Purkinje cell (primary cell): ENCODE measurements at places on chromosomes 4 and X. TPM values are rescaled to one million over a fixed set of nuclear protein-coding genes. Genes with fewer than 3 reads are reported as not detected.

The TCEAL9 gene
- 60.7 and 77.4 TPM in 2 replicates for polyA plus RNA-seq

The CCDC110 gene
- 1.2 and 3.2 TPM in 2 replicates for polyA plus RNA-seq

The CXCL1 gene
- polyA plus RNA-seq: not detected in 2 replicates

The CENPVL1 gene
- 0.35 and 0.92 TPM in 2 replicates for polyA plus RNA-seq

The TMEM271 gene
- polyA plus RNA-seq: 2.7 TPM in 1 of 2 replicates, not detected in the other

The GPR82 gene
- 0.42 and 0.85 TPM in 2 replicates for polyA plus RNA-seq
